CD4-positive, alpha-beta T cell treated with Interleukin-17A for 1 hour (primary cell): ENCODE measurements at places on chromosomes 5 and 9.

DNA sequence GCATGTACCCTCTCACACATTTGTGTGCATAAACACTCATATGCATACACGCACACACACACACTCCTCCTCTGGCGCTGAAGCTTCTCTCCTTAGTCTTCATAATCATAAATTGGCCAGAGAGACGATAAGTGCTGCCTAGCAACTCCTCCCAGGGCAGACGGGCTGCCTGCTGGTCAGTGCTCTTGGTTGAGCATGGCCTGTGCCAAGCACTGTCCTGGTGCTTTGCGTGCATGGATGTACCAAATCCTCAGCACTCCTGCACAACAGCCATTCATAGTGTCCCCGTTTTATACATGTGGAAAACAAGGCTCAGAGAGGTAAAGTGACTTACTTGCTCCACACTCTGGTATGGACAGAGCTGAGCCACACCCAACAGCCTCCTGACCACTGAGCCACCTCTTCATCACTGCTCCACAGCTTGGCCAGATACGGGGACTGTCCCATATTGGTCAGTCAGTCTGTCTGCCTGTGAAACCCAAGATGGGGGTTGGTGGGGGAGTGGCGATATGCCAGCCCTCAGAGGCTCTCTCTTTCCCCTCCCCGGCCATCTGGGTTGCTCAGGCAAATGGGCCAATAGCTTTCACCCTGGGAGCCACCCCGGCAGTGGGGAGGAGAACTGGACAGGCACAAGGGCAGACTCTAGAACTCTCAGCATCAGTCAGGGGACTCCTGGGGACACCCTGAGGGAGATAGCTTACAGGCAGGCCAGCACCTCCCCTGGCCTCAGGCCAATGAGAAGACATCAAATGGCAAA is 64.3 kb upstream of the GARNL3 start:
- no peak for DNase-seq

- no peak for DNase-seq
Observed at GRCh38 chr5:10695055-10695649, 65.9 kb downstream of the DAP start.

- DNase-seq: no peak
Observed at GRCh38 chr5:152051499-152052454, 127.1 kb upstream of the GLRA1 start.

GRCh38 chr9:135219676-135220600 is 132.5 kb downstream of the OLFM1 start:
- no peak for DNase-seq

DNA sequence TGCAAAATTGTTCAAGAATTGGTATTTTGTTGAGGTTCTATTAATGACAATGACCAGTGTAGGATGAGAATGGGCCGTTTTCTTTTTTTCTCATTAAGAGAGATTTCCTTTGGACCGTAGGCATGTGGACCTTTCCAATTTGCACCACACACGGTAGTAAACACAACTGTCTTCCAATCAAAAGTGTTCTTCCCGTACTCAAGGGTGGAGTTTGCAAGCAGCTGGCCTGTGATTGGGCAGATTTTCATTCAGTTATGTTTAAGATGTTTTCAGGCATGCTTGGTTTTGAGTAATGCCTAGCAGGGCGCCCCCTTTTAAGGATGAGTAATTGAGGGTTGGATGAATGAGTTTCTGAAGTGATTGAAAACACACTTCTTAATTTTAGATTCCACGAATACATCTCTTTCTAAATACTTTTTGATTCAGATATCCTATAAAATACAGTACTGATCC is 2.5 kb downstream of the KDM3B start:
- peak; percentile 83 for DNase-seq

DNA sequence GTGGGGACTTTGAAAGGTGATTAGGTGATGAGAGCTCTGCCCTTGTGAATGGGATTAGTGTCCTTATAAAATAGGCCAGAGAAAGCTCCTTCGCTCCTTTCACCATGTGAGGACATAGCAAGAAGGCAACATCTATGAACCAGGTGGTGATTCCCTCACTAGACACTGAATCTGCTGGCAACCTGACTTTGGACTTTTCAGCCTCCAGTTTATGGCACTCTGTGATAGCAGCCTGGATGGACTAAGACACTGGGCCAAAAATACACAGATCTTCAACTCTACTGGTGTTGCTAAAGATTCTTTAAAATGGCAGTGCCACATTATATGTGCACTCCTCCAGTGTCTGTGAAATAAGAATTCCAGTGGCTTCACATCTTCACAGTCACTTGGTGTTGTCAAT is 41.2 kb upstream of the COL15A1 start:
- no peak for DNase-seq

DNA sequence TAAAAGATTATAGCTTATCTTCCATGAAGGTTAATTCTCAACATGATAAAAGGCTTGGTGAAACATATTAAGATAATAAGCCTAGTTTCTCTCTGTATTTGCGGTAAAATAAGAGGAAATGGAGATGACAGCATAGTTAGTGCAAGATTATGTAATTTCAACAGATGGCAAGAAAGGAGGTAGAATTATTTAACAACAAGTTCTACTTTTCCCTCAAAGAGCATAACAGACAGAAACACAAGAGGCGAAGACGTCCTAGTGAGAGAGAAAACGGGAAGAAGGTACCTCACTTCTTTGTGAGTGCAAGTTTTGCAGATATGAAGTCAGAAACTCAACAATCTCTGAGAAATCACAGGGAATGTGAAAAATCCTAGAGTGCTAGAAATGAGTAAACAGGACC is 144.8 kb upstream of the ADCY2 start:
- no peak for DNase-seq

- no peak for DNase-seq
Observed at GRCh38 chr5:179346875-179347274, 1.6 kb upstream of the ADAMTS2 start.

GRCh38 chr9:120045011-120045410 is 535.0 kb downstream of the CDK5RAP2 start:
- no peak for DNase-seq

- no peak for DNase-seq
Observed at GRCh38 chr9:114852050-114852594, 46.3 kb upstream of the TNFSF15 start.

- no peak for DNase-seq
Observed at GRCh38 chr5:142808878-142809598, 38.9 kb downstream of the ARHGAP26 start.

DNA sequence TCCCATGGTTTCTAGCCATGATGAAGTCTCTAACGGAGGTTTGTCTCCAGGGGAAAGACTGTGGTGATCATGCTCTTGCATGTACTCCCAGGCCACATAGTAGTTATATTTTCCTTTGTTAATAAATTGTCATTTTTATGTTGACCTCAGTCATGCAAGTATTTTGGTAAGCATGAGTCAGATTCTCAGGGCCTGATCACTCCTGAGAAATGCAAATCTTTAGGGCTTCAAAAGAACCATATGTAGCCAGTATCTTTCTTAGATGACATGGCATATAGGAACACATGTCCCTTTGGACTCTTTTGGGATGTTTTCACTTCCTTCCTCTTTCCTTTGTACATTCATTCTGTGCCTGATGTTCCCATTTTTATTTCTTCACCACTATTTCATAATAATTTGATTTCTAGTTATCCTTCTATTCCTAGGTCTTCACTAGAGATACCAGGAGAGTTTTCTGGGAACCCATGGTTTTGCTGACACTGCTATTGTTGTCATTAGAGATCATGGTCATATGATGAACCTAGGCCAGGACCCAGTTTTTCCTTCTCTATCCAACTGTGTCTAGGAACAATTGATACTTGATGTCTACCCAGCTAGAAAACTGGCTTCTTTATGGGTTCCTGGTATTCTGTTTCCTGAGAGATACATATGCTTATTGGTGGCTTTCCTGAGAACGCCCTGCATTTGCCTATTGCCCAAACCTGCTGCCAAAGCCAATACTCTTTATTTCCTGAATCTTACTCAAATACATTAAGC is 248.1 kb upstream of the NREP start:
- DNase-seq: no peak

DNA sequence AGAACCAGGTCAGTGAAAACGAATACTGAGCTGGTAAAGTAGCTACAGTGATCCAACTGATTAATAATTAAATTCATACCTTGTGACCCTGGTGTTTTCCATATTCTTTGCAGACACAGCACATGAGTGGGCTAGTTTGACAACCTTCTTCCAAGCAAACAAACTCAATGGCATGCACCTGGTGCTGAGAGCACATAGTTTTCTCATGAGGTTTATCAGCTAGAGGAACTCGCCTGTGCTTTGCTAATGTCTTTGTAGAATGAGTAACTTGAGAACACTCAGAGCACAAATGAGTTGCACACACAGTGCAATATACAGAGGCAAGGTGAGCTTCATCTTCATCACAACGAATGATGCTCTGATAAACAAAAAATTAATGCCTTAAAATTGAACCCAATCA is 12.6 kb downstream of the TRIM23 start:
- DNase-seq: no peak

DNA sequence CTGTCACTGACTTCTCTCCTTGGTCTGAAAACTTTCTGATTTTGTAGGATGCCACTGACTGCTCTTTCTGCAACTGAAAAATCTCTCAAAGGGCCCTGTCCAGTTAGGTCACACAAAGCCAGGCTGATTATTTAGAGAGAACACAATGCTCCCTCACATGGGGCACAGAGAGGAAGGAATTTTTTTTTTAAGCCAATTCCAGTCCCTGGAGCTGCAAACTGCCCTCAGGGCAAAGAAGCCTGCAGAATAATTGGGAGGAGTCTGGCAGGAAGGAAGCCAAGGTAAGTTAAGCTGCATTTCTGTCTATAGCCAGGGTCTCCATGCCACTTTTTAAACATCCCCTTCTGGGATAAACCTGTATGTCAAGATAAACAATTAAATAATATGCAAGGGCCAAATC is 305.5 kb downstream of the ZSWIM6 start:
- DNase-seq: no peak

GRCh38 chr5:40928886-40929448 is 19.7 kb downstream of the C7 start:
- no peak for DNase-seq

- no peak for DNase-seq
Observed at GRCh38 chr5:36177154-36177553, 25.2 kb downstream of the SKP2 start.

GRCh38 chr9:70574151-70574837 is 159.8 kb upstream of the KLF9 start:
- DNase-seq: no peak

DNA sequence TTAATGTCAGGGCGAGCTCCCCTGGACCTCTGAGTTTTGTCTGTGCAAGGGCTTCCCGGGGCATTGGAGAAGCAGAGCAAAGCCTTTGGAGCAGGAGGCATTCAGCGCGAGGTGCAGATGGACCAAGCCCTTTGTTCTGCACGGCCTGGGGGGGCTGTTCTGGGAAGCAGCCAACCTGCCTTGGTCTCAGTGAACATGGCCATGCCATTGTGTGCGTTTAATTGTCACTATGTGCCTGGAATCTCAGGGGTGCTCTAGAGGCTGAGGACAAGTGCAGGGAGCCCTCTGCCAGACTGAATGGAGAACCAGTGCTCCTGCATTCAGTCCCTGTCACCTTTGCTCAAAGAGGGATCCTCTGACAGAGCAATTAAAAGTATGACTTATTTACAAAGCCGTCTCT is 329.4 kb downstream of the IRX1 start:
- DNase-seq: no peak

GRCh38 chr9:70773579-70773978 is 347.8 kb downstream of the TRPM3 start:
- DNase-seq: no peak

DNA sequence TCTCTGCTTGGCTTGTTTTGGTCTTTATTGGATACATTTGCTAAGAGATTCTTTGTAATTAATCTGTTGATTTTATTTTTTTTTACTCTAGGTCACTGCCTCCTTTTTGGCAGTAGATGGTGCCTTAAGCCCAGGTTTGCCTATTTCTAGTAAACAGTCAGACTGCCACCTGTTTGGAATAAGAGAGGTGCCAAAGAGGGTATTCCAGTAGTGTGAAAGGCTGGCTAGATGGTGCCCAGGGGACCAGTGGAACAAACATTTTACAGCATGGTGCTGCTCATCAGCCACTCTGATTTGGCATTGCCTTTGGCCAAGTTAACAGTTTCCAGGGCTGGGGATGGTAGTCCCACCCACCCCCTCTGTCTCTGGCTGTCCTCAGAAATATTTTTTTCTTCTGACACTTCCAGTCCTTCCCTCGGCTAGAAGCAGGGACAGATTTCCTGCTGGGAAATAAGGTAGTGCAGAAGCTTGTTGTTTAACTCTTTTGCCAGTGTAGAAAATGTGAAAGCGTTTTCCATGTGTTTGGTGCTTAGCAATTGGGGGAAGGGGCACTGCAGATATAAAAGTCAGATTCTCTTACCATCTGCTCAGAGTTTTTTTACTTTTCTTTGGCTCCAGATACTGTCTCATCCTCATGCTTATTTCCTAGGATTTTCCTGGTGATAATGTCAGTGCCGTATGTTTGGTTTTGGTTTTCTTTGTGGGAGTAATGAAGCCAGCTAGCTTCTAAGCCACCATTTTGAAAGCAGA is 36.6 kb upstream of the FBXL7 start:
- no peak for DNase-seq

DNA sequence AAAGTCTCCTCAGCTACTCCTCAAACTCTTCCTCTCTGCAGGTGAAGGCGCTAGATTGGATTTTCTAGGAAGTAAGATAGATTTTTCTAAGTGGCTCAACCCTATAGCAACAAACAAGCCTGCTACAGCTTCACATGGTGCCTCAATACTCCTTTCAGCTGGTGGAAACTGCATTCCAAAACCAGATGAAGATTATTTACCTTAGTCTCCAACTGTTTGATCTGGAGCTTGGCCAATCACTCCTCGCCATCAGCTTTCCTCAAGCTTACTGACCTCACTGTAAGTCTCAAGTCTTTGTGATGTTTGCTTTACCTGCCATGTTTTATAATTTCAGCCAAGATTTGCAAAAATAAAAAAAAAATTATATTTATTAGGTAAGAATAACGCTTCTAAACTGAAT is 622.4 kb downstream of the CHSY3 start:
- DNase-seq: no peak

DNA sequence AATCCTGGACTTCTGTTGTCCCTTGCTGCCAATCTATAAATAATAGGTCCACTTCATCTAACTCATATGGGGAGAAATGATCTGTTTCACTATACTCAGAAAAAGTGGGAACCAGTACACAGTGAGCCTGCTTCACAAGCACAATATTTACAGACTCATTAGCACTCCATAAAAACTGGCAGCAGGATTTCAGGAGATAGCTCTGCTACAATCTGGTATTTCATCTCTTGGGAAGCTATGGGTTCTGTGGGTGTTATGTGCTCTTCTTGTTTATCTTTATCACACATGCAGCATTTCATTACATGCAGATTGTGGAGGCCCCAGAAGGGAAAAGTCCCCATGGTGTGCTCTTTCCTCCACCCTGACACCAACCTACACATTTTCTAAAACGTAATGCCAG is 33.2 kb downstream of the UGT3A2 start:
- DNase-seq: no peak
